ENCODE measurements at places on chromosomes 11 and 22.

GRCh38 chr11:3867209-3868091 lies 12.0 kb downstream of the STIM1 start:
- DNase-seq, result no peak

GRCh38 chr11:45272701-45273100 lies 13.4 kb downstream of the SYT13 start:
- no peak for DNase-seq

DNA sequence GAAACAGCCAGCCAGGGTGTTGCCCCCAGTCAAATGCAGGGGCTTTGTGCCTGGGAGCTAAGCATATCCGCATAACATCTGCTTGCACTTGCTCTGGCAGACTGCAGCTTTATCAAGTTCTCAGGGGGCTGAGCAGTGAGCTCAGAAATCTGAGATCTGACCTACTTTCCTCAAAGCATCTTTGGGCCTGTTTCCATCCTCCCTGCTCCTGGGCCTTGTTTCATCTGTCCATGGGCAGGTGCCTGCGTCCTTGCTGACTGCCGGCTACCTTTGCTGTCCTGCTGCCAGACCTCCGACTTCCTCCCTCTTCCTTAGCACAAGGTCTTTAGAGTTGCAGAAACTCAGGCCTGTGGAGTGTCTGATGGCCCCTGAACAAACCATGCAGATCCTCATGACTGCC lies 131.2 kb upstream of the B3GAT1 start:
- no peak for DNase-seq

- DNase-seq, result no peak
Measured at GRCh38 chr11:118975771-118976709, 4.5 kb downstream of the FOXR1 start.

DNA sequence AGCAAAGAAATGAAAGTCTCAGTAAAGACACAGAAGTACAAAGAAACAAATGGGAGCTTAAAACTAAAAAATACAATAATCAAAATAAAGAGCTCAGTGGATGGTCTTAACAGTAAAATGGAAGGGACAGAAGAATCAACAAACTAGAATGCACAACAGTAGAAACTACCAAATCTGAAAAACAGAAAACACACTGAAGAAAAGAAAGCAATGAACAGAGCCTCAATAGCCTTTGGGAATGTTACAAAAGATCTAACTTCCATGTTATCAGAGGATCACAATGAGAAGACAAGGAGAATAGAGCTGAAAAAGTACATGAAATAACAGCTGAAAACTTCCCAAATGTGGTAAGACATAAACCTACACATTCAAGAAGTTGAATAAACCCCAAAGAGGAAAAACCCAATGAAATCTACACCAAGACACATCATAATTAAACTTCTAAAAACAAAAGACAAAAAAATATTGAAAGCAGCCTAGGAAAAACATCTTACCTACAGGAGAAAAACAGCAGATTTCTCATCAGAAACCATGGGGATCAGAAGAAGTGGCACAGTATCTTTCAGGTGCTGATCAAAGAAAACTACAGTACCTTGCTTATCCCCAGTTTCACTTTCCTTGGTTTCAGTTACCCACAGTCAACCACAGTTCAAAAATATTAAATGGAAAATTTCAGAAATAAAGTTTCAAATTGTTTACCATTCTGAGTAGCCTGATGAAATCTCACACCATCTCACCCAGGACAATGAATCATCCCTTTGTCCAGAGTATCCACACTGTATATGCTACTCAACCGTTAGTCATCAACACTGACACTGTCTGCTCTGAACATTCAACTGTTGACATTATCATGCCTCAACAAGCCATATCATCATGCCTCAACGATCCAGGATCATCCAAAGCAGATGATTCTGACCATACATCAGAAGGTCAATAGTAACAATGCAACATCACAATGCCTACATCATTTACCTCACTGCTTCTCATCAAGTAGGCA lies 22.2 kb downstream of the RRAS2 start:
- peak; percentile 94 for DNase-seq

DNA sequence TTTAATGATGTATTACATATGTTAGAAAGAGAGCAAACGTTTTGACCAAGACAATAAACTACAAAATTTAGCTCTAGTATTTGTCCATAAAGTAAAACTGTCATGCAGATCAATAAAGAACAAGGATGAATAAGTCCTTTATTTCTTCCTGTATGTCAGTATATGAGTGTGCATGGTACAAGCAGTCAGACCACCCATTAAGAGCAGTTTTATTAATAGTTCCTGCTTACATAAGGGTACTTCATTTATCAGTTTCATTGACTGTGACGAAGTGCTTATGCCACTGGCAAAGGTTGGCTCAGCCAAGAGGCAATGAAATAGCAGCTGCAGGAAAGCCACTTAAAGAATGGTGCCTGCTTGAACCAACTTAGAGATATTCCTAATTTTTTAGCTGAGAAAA lies 913.0 kb upstream of the CNTN5 start:
- peak; percentile 74 for DNase-seq

- no peak for DNase-seq
Measured at GRCh38 chr11:16935518-16936302, 78.5 kb downstream of the PLEKHA7 start.

DNA sequence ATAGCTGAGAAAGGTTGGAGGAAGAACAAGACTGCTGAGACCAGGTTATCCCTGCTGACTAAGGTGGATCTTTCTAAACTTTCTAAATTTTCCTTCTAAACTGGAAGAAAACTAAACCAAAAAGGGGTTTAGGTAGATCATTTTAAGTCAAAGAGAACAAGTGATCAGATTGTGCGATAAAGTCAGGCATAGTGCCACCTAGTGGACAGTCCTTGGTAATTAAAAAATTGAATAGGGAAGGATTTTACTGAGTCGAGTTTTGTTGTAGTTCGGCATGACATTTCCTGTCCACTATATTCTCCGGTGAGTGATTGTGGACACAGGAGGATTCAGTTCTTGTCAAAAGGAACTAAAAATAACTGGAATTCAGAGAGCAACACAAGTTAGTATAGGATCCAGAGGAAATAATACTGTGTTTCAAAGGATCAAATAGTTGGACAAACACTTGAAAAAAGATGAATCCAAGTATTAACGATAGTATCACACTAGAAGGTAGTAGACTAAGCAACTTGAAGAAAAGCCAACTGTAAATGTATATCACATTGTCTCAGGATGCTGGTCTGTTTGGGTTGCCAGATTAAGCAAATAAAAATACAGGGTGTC lies 1236.4 kb downstream of the FAM181B start:
- DNase-seq, result peak; percentile 42
